Activated CD8-positive, alpha-beta memory T cell treated with anti-CD3 and anti-CD28 coated beads for 4 hours (primary cell): ENCODE measurements at places on chromosomes 2 and 18.

DNA sequence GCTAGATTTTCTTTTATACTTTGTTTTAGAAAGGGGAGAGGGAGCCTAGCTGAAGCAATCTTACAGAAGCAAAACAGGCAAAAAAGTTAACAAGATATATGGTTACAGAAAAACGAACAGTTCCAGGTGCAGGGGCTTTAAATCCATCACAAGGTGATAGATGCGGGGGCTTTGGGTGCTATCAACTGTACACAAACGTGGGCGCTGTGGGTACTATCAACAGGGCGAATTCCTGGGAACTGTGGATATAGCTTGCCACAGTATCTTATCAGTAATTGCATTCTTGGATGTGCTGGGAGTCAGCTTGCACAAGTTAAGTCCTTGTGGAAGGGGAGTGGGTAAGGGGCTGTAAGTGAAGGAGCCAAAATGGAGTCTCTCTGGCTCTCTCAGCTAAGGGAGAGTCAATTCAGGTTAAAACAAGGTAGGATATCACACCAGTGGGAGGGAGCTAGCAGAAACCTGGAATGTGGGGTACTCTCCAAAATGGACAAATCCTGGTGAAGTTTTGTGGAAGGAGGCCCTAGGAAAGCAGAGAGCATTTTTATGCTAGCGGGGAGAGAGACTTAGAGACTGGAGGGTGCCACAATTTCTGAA is 325.8 kb upstream of the SPHKAP start:
- no peak for DNase-seq

GRCh38 chr18:59009846-59010245 is 129.8 kb upstream of the SEC11C start:
- DNase-seq, result no peak

DNA sequence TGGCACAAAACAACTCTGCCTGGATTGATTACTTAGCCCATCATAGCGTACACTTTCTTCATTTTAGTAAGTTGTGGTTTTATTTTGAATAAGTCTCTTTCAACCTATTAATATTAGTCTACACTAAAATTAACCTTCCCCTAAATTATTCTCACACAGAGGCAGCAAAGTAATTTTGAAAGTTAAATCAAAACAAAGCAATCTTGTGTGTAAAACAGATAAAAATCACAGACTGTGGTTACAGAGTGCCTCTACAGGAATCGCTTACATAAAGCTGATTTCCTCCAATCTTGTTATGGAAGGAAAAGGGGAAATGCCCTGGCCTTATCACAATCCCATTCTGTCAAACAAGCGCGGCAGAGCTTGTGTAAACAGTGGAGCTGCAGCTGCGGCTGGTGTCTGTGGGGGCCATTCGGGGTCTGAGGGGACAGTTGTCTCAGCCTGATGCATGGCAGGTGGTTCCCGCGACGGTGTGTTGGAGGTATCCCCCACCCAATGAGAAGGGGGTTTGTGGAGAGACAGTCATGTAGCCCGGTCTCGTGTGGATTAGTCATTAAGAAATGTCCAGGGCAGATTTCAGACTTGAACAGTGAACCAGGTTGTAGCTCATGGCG is 42.1 kb downstream of the BCL2L11 start:
- DNase-seq, result no peak

- no peak for DNase-seq
Measured at GRCh38 chr2:204031056-204031455, 94.5 kb downstream of the ICOS start.

DNA sequence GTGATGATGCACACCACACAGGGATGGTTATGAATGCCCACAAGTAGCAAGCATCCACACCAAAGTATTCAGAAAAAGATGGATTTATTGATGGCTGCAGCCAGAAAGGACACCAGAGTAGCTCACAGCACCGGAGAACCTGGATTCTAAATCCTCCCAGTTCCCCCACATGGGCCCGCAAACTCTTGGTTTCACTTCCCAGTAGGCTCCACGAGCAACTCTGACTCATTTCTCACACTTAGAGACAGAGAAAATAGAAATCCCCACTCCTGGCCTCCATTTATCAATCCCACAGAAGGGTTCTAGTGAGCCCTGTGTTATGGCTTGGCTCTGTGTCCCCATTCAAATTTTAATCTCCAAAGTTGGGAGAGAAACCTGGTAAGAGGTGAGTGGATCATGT is 426.7 kb upstream of the MYT1L start:
- no peak for DNase-seq

DNA sequence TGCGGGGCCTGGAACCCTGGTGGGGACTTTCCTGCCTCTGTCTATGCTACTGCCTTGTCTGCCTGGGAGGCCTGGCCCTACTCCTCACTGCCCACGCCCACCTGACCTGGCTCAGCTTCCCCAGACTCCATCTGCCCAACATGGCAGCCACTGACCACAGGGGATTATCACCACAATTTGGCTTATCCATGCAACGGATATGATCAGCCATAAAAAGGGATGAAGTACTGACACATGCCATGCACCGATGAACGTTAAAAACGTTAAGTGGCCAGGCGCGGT is 5.9 kb upstream of the KCNF1 start:
- DNase-seq, result no peak
